ENCODE measurements at places on chromosomes 12 and 14.

GRCh38 chr12:11016937-11017336 lies 5.5 kb downstream of the TAS2R19 start:
- DNase-seq, result no peak

DNA sequence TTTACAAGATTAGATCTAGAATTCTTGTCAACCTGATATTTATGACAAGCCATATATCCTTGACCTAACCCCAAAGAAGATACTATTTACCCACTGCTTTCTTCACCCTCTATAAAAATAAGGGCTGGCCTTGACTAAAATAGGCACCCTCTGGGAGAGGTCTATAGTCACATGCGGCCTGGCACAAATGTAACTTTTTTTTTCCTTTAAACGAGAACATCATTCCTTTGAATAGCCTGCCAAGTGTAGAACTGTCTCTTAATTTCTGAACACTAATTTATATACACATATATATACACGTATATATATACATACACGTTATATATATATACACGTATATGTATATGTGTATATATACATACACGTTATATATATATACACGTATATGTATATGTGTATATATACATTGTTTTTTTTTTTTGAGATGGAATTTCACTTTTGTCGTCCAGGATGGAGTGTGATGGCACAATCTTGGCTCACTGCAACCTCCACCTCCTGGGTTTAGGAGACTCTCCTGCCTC lies 18.6 kb downstream of the PPTC7 start:
- DNase-seq, result peak; percentile 19

- peak; percentile 65 for DNase-seq
These were observed 86.5 kb upstream of the SLC38A2 start for GRCh38 chr12:46459111-46459510.

DNA sequence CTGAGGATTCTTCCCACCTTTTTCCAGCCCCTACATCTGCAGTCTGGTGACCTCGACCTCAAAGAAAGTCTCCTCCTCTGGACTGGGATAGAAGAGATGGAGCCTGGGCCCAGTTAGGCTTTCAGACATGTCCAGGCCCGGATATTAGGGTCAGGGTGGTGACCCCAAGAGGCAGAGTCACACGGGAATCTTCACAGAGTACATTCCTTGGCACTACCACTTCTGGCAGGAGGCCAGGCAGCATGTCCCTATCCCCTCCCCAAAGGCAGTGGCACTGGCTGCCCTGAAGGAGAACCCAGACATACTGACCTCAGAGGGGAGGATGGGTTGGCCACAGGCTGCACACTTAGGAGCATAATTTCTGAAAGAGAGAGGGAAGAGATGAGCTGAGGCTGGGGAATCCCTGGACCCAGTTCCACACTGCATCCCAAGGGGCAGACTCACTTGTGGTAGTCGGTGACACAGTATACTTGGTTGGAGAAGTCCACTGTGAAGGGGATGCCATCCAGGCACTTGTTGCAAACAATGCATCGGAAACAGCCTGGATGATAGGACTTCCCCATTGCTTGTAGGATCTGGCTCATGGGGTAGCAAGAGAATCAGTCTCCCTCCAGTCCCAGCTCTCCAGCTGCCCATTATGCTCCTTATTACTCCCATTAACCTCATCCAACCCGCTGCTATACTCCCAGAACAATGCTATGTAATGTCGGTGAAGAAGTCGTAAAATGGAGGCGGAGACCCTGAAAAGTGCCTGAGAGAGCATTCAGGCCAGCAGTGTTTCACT lies 7.6 kb downstream of the AJUBA start:
- peak; percentile 90 for DNase-seq

- no peak for DNase-seq
These were observed 18.5 kb upstream of the SERPINA1 start for GRCh38 chr14:94406910-94407309.

DNA sequence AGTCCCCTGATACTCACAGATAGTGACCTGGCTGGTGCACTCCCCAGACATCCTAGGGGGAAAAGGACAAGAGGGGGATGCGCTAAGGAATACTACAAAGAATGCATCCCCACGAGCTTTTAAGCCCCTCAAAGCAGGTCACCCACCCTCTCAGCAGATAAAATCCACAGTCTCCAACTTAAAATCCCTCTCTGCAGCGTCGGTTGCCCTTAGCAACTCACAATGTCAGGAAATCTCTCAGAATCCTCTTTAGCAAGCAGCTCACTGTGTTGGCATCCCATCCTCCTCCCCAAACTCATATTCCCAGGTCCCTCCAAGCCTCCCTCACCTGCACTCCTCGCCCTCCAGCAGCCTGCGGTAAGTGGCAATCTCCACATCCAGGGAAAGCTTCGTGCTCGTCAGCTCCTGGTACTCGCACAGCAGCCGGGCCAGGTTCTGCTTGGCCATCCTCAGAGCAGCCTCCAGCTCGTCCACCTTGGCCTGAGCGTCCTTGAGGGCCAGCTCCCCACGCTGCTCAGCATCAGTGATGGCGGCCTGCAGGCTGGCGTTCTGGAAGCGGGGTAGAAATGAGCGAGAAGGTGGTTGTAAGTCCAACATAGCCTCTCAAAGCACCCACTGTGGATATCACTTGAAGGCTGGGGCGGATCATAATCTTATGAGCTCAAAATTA lies 5.5 kb upstream of the KRT79 start:
- DNase-seq, result no peak

DNA sequence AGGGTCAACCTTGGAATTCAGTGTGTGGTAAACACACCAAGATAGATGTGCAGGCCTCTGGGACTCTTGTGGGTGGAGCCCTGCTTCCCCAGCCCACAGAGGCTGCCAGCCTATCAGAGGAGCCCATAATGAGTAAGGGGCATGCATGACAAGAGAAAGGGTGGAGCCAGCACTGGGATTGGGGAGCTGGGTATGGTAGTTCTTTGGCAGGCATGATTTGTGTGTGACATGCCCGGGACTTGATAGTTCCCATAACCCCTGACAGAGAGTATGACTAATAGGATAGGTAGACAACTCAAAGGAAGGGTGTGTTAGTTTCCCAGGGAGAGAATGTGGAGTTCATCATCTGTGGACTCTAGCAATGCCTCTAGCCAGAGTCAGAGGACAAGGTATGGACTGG lies 143.0 kb downstream of the EMP1 start:
- peak; percentile 13 for DNase-seq

GRCh38 chr12:38639625-38640024 lies 265.8 kb downstream of the CPNE8 start:
- DNase-seq, result no peak

- no peak for DNase-seq
These were observed 51.8 kb downstream of the FOXN3 start for GRCh38 chr14:89365061-89365801.

GRCh38 chr14:73459959-73460358 lies 1.6 kb upstream of the NUMB start:
- DNase-seq, result no peak

DNA sequence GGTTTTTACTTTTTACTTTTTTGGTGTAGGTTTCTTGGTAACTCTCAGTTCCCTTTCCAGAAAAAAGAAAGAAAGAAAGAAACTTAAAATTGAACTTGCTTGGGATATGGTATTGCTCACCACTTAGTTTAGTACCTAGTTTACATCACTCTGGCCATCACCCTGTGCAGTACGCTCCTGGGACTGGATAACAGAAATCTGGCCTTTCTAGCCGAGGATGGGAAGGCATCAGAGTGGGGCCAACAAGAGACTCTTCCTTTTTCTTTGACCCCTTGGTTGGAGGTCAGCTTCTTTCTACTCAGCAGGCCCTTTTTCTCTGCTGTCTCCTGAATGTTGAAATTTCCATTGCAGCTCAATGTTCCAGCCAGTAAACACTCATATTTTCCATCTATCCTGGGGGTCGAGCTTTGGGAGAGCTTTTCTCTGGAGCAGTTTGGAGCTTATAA lies 156.6 kb downstream of the TGFB3 start:
- DNase-seq, result no peak
